Activated T-cell treated with anti-CD3 and anti-CD28 coated beads, Interleukin-2, amount 50 U/mL, for 48 hours (primary cell): ENCODE measurements at places on chromosomes 6 and 20.

- no peak for DNase-seq
Measured at GRCh38 chr6:20633566-20634340, 99.5 kb downstream of the CDKAL1 start.

- no peak for DNase-seq
Measured at GRCh38 chr20:20780127-20780824, 67.8 kb upstream of the RALGAPA2 start.

DNA sequence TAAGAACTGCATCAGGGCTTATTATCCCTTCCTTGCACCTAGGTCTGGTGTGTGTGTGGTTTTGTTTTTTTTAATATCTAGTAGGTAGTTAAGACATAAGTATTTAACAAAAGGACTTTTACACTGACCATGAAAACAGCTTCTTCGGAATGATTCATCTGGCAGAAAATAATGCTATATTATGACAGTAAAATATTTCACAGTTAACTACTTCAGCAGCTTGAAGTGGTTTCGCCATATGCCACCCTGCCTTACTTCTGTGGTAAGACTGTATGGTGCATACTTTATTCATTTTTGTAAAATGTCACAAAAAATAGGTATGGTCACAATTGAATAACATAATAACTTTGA lies 858 bp upstream of the PTPRK start:
- DNase-seq = no peak

DNA sequence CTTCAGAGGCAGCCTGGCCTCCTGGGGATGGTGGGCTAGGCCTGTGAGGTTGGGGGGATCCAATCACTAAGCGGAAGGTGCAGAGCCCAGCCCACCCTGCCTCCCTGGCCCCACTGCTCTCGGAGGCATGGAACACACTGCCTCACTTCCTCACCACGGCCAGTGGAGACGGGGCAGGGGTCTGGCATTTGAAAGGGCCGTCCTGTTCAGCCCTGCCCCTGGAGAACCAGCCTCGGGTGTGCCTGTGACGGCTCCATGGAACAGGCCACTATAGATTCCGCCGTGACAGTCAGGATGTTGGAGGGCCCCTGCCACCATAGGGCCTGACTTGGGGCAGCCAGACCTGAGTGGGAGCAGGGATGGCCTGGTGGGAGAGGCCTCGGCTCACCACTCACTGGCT lies 110.2 kb downstream of the DACT2 start:
- DNase-seq = no peak

DNA sequence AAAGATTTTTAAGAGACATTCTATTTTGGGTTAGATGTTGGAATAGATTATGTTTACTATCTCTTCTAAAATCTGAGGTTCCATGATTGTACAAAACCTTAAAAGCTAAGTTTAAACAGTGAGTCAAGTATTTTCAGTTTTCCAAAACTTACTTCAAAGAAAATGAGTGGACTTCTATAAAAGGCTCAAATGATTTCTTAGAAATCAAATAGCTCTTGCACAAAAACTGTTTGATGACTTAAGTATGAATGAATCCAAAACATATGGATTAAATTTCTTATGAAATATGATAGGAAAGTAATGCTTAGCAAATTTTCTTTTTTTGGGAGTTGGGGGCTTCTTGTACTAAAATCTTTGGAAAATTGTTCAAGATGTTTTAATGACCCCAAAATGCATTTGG lies 837.3 kb upstream of the SLC35B3 start:
- no peak for DNase-seq

DNA sequence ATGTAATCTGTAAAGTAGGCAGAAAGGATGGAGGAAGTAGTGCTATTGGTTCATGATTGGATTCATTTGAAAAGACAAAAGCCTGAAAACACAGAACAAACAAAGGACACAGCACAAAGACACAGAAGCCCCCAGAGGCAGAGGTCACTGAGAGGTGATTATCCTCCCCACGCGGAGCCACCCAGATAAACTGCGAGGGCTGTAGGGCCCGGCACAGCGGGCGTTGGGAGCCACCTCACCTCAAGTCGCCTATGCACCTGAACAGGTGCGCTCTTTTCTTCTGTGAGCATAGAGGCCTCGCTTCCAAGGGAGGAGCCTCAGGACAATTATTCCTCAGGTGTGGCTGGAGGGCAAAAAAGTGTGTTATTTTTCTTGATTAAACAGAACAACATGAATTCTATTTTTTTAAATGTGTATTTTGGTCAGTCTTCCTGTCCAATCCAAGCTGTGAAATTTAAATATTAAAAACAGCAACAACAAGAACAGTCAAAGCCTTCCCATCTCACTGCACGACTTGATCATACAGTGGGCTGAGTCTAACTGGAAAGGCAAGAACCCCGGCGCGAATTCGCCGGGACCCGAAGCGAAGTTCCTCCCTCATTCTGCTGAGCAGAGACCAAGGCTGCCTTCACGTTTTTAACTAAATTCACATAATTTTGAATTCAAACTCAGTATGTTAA lies 205.3 kb downstream of the THBS2 start:
- DNase-seq = no peak
